ENCODE measurements at places on chromosomes 1 and 21.

GRCh38 chr1:205936311-205936710, 6.9 kb downstream of the SLC26A9 start:
- DNase-seq, result no peak

DNA sequence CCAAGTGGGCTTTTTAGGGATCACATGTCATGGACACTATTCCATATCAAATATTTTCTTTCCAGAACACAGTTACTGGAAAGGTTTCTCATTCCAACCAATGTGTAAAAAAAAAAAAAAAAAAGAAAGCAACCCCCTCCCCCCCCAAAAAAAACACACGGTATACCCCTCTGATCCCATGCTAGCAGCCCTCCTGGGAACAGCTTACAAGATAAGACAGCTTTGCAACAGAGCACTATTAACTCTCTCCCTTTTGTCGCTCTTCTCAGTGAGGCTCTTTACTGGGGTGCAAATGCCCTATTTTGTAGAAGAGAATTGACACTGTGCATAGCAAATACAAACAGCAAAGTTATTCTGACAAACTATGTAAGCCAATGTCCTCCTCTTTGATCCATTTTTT, 161.2 kb downstream of the NTMT2 start:
- no peak for DNase-seq

GRCh38 chr1:22349362-22350043, 102.1 kb upstream of the ZBTB40 start:
- DNase-seq, result peak; percentile 32

DNA sequence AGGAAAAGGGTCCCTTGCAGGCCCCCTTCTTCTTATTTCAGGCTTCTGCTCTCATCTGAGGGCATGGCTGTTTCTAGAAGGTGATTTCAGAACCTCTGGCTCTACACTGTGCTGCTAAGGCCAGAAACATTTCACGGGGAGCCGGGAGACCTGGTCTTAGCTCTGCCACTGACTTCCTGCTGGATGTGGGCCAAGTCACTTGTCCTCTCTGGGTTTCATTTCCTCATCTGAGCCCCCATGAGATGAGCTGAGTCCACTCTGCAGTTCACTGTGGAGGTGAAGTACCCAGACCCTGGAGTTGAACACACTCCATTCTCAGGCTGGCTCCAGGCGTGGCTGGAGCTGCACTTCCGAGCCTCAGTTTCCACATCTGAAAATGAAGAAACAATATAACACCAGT, 2.1 kb downstream of the PADI1 start:
- no peak for DNase-seq

GRCh38 chr1:97424209-97424608, 496.6 kb downstream of the DPYD start:
- no peak for DNase-seq

DNA sequence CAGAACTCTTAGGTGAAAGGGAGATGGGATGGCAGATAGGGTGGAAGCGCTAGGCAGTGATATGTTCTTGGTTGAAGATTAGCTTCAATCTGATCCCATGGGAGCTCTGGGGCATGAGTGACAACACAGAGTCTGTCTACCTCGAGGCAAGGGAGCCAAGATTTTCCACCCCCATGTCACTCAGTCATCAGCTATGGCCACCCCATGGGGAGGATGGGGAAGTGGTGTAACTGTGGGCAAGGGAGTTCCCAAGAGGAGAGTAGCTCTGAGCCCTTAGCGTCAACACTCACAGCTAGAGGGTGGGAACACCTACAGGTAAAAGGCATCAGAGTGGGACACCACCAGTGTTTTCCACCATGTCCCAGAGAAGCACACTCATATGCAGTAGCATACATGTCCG, 30.3 kb upstream of the C1QA start:
- no peak for DNase-seq

GRCh38 chr1:109620401-109620791, 759 bp downstream of the AMPD2 start:
- peak; percentile 43 for DNase-seq

DNA sequence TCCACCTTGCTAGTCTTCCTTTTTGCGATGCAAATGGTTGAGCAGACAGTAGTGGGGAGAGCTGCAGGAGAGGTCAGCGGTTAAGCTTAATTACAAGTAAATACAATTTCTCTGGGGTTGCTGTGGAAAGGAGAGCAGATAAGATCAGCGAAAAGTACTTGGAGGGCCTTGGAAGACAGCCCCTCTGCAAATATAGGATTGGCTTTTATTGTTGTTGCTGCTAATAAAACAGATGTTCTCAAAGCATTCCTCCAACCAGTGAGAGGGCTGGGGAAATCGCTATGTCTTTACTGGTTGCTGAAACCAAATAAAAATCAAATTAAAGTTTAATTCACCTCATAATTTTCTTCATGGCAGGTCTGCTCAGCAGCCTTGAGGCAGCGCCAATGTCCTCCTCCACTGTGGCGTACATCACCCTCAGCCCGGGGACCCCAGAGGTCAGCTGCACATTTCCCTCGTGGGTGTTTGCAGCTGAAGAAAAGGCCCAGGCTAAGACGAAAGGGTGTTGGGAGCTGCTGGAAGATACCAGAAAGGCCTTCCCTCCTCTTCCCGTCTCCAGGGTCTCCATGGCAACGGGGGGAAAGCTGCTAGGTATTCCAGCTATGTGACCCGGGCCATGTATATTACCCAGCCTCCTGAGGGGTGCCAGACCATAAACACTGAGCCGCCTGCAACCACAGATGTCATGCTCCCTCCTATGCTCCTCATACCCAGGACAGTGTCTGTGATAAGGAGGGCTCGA, 54.6 kb upstream of the POU2F1 start:
- DNase-seq, result no peak

DNA sequence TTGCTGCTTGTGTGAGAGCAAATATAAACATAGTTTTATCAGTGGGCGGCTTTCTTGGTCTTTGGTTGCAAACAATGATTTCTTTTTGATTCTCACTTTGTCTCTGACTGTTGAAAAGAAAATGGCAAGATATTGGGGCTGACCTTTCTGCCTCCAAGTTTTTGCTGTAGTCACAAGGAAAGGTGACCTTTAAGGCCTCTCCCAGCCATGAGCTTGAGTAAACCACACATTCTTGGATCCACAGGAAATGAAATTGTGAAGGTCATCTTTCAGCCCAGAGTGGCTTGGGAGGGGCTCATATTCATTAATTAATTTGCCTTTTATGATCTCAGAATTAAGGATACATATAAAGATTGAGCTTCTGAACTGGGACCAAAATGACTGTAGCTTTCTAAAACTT, 241.6 kb downstream of the BACH1 start:
- no peak for DNase-seq

- no peak for DNase-seq
Measured at GRCh38 chr1:36023098-36023769, 60.7 kb upstream of the TEKT2 start.

- DNase-seq, result no peak
Measured at GRCh38 chr1:34380526-34381124, 203.9 kb downstream of the C1orf94 start.

DNA sequence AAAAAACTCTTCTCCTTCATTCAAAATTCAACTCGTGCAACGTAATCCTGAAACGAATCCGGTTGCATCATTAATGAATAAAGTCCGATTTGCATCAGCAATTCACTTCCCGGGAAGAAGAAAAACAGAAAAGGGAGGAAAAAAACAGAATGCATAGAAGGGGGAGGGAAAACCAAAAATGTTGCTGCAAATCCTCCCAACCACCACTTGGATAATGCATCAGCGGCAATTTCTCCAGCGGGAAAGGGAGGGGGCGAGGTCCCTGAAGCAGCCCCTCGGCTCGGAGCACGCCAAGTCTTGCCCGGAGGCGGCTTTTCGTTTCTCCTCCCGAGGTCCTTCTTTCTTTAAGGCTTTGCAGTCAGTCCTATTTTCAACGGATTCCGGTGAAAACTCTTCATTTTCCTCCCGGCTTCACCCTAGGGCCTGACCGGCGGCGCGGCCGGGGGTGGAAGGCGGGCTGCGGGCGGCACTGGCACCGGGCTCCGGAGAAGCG, 723 bp downstream of the CDC42BPA start:
- peak; percentile 8 for DNase-seq

GRCh38 chr1:29475326-29475725, 239.0 kb downstream of the PTPRU start:
- DNase-seq, result no peak

DNA sequence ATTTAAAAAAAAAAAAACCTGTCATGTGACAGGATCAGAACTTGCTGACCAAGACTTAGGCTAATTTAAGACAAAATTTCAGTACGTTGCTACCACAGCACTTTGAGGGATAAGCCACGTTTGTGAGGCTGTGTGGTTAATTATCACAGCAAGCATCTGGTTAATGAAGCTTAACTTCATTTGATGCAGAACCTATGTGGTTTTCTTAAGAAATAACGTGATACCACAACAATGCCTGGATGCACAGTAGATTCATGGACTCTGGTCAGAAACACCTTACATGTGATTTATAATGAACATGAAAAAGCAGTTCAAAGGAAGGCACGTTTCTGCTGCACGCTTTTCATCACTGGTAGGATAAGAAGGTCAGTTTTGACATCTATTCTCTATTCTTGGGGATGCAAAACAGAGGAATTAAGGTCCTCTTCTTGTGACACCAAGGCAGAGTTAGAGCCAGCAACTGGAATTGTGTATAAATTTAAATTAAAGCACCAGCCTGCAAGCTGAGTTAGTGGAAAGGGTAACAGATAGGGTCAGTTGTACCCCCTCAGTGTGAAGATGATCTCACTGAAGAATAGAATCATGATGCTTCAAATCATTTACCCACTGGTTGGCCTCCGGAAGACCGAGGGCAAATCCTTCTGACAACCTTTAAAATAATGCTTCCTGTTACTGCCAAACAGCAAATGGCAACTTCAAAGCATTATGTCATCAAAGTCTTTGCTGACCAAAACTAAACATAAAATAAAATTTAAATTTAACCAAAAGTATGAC, 6.0 kb upstream of the KRTAP8-1 start:
- DNase-seq, result no peak

DNA sequence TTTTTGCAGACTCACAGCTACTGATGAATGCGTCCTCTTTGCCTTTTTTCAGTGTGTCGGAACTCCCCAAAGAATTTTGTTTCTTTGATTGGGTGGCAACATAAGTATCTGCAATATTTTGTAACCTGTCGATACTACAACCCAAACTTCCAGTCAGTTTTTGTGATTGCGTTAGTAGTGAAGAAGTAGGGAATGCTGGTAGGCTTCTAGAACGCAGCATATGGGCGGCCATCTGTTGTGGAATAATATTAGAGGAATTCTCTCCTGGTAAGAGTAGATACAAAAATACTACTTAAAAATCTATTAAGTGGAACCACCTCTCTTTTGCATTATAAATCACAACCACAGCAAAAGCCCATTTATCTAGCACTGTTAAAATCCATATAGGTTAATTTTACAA, 107.4 kb downstream of the LYST start:
- DNase-seq, result no peak

- DNase-seq, result no peak
Measured at GRCh38 chr1:25651036-25651640, 34.5 kb downstream of the MAN1C1 start.

GRCh38 chr1:107057197-107058133, 991 bp downstream of the PRMT6 start:
- peak; percentile 33 for DNase-seq

DNA sequence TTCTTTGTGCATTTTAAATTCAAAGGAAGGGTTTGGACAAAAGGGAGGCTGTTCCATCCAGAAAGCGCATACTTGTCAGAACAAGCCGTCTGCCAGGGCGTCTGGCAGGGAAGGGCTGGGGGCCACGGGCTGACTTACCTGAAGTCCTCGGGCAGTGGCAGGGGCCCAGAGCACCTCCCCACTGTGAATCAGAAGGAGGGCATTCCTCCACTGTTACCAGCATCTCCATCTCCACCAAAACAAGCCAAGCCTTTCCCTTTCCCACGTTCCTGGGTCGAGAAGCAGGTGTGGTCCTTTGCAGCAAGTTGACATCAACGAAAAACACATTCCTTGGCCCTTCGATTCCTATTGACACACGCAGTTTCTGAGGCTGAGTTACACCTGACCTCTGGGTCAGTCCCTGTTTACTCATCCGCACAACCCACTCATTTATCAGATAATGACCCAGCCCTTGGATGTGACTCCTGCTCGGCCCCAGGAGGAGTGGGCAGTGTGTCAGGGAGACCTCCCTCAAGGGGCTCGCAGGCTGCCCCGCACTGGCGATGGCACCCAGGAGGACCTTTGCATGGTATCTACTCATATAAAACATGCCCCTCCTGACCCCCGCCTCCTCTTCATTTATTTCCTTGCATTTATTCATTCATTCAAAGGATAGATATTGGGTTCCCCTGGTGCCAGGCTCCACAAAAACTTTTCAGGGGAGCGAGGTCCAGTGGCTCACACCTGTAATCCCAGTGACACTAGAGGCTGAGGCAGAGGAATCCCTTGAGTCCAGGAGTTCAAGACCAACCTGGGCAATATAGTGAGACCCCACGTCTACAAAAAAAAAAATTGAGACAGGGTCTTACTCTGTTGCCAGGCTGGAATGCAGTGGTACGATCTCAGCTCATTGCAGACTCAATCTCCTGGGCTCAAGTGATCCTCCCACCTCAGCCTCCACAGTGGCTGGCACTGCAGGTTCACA, 60.2 kb downstream of the TOMM20 start:
- DNase-seq, result no peak
